ENCODE measurements at places on chromosomes 11 and 22. TPM values are rescaled to one million over a fixed set of nuclear protein-coding genes. Genes with fewer than 3 reads are reported as not detected.

- no peak for DNase-seq
These were observed 42.1 kb downstream of the DKK3 start for GRCh38 chr11:11966354-11966741.

DNA sequence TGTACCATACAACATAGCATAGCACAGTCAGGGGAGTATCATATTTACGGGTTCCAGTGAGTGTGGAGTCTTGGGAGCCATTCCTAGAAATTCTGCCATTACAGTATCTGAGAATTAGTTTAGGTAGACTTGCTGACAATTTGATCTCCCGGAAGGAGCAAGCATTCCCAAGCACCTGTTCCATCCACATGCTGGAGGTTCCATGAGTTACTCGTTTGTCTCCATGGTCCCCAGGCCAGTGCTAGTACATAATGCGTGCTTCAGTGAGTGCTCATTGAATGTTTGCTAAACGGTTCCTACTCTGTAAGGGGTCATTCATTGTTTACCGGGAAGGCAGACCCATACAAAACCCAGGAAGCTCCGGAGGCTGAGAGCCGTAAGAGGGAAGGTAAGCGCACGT, 27.4 kb upstream of the MYOD1 start:
- no peak for DNase-seq

The GAL3ST1 gene
- polyA plus RNA-seq = 32.0 TPM

- DNase-seq = no peak
These were observed 113.0 kb downstream of the ME3 start for GRCh38 chr11:86559311-86559945.

GRCh38 chr11:1840780-1841480, 2.1 kb downstream of the TNNI2 start:
- no peak for DNase-seq

Measured in renal cortex interstitium (tissue), 15 donors.